Activated CD4-positive, alpha-beta T cell treated with anti-CD3 and anti-CD28 coated beads, Interleukin-2, Interleukin-6, amounts not matched to agents 100 ng/mL and 50 ng/mL, durations not matched to agents 16 hours and 8 hours (primary cell): ENCODE measurements at places on chromosomes 12 and 14.

GRCh38 chr12:31958569-31959160 lies 550 bp upstream of the RESF1 start:
- DNase-seq, result no peak

DNA sequence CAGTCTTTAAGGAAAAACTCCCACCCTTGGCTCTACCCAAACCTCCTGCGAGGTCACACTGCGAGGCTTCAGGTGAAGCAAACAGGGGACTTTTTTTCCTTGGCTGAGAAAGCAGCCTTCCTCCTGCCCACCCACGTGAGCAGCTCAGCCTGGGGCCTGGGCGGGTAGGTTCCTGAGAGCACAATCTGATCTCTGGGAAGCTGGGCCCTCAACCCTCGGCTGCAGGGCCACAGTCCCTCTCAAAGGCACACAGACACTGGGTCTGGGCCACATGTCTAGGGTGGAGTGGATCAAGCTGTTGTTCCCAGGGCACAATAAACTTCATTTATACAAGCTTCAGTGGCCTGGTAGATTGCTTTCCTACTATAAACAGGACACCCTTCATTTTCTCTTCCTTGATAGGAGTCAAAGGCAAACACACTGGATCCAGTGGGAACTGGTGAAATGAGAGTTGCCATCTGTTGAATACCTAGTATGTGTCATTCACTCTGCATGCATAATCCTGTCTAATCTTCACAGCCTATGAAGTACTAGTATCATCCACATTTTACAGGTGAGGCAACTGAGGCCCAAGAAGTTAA lies 41.3 kb upstream of the PNMA1 start:
- DNase-seq, result peak; percentile 44

- peak; percentile 51 for DNase-seq
These were observed 10.9 kb upstream of the PIK3C2G start for GRCh38 chr12:18250313-18250916.

- peak; percentile 38 for DNase-seq
These were observed 49.5 kb downstream of the PPP2R5C start for GRCh38 chr14:101810897-101811621.

DNA sequence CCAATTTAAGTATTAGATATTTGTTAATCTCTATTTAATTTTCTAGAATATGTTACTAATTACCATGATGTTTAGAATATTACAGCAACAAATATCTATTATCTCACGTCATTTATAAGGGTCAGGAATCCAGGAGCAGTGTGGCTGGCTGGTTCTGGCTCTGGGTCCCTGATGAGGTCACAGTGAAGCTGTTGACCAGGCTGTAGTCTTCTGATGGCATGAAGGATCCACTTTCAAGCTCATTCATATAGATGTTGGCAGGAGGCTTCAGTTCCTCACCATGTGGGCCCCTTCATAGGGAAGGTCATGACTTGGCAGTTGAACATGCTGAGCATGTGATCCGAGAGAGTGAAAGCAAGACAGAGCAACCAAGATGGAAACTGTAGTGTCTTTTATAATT lies 375.6 kb downstream of the ATP23 start:
- no peak for DNase-seq

GRCh38 chr14:22981090-22981875 lies 1.1 kb downstream of the AJUBA start:
- DNase-seq, result no peak

DNA sequence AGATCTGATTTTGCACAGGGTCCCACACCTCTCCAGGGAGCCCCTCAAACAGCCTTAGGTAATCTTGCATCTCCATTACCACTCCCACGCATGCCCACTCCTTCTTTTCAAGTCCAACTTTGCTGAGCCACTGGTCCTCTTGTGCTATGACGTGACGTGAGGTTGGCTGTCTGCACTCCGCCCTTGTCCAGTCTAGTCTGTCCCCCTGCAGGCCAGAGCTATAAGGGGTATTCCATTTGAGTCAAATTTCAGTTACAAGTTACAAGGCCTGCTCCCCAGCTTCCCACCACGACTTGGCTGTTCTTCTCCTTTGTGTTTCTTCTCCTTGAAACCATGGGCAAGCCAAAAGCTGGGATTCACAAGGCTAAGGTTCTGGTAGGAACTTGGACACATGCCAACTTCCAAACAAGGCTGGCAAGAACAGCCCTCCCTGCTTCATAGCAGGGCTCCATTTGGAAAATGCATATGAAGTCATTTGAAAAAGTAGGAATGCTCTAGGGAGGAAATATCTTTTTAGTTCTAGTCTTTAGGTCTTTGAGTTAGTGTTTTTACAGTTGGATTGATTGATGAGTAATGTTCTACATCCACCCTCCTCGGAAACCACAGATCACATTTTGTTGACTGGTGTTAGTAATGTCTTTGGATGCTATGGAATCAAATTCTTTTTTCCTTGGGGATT lies 49.1 kb downstream of the KCNA1 start:
- DNase-seq, result no peak

GRCh38 chr12:6866920-6867412 lies 365 bp upstream of the TPI1 start:
- no peak for DNase-seq

DNA sequence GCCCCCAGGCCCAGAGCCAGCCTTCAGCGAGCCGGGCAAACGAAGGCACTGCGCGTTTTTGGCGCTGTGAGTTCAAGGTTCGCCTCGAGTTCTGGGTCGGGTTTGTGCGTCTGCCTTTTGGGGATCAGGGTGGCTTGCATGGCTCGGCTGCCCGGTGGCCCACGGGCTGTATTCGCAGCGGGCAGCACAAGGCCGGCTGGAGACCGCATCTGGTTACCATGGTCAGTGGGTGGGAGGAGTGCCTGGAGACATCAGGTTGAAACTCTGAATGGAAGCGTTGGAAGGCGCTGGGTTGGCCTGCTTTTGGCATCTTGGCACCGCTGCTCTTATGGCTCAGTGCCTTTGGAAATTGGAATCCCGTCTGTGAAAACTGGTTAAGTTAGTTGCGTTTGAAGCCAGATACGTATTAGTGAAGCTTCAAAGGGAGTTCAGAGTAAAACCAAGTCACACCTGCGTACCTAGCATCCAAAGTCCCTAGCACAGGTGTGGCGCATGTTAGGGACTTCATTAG lies 50.9 kb downstream of the SNAPC1 start:
- no peak for DNase-seq

GRCh38 chr12:62763312-62763711 lies 171.6 kb downstream of the PPM1H start:
- no peak for DNase-seq

- DNase-seq, result no peak
These were observed 47.5 kb downstream of the BEGAIN start for GRCh38 chr14:100539766-100540140.

DNA sequence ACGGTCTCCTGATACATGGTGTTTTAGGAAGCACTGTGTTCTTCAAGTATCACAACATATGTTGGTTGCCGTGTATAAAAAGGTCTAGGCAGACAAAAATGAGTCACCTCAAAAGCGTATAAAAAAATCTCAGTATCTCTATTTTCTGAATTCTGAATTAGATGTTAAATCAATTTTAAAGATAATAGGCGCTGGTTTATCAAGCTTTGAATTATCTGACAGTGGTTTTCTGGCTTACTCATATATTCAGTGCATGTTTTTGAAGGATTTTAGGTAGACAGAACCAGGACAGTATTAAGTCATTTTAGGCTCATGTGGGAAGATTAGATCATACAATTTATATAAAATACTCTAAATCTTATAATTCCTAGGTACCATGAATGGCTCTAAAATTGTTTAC lies 110.8 kb downstream of the TMTC2 start:
- DNase-seq, result no peak

DNA sequence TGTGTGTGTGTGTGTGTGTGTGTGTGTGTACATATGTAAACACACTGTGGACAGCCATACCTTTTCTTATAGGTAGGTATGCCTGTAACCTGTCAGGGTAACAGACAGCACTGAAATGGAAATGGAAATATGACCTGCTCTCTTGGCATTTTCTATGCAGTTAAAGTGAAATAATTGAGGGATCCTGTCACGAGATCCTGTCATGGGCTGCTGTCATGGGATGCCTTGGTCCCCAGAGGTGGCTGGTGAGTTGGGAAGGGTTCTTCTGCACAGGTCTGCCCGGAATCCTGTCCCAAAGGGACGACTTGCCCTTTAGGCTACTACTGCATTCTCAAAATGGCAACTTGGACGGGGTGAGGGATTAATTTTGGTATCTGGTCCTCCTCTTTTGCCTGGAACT lies 47.3 kb downstream of the ELK3 start:
- no peak for DNase-seq

- peak; percentile 85 for DNase-seq
These were observed 37.4 kb downstream of the GNPTAB start for GRCh38 chr12:101793401-101793800.
